ENCODE measurements at places on chromosomes 7 and 10. TPM values are rescaled to one million over a fixed set of nuclear protein-coding genes. Genes with fewer than 3 reads are reported as not detected.

DNA sequence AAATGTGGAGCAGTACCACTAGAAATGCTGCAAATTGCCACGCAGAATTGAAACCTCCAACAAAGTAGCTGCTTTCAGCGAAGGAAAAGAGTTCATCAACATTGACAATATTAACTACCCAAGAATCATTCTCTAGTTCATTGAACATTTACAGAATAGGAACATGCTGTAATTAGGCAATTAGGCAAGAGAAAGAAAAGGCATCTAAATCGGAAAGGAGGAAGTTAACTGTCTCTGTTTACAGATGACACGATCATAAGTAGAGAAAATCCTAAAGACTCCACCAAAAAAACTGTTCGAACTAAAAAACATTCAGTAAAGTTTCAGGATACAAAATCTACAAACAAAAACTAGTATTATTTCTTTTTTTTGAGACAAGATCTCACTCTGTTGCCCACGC, 8.9 kb upstream of the PKD1L1 start:
- DNase-seq = no peak

- no peak for DNase-seq
Measured at GRCh38 chr10:76550806-76551205, 1086.8 kb downstream of the KCNMA1 start.

DNA sequence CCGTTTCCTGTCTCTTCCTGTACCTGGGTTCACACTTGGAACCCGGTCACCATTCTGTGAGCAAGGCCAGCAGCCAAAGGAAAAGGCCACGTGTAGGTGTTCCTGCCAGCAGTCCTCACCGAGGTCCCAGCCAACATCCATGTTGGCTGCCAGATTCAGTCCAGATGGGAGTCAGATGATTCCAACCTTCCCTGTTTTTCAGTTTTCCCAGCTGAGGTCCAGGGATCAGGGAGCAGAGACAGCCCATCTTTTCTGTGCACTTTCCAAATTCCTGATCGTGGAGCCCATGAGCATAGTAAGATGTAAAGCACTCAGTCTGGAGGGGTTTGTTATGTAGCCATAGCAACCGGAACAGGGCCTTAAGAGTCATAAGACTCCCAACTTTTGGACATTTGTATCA, 3.9 kb upstream of the PVRIG start:
- no peak for DNase-seq

Gene ZNF804B
- not detected for total RNA-seq

Gene ST8SIA6
- total RNA-seq = not detected

Gene SHTN1
- 5.8 TPM for total RNA-seq

Gene HOXA11
- not detected for total RNA-seq

Gene CD36
- not detected for total RNA-seq

Gene RBM33
- total RNA-seq = 29.9 TPM

Gene SMO
- 62.3 TPM for total RNA-seq

Gene TBX20
- not detected for total RNA-seq

Gene ZNF680
- 5.4 TPM for total RNA-seq

All from Caki2 (cell line).